ENCODE measurements at places on chromosomes 5 and 9.

DNA sequence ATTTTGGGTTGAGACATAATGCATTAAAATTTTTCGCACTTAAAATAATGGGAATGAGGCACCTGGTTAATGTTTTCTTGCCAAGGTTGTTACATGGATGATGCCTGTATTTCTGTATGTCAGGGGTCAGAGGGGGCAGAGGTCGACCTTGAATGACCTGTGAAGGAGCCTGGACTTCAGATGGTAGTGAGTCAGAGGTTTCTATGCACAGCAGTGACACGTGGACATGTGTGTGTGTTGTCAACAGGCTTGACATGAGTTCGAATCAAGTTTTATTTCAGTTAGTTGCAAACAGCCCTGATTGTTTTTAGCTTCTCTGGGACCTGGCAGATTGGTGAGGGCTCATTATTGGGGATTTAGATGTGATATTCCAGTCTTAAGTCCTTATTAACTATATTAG is 3.6 kb downstream of the IL5 start:
- DNase-seq = no peak

- no peak for DNase-seq
Observed at GRCh38 chr5:82807021-82807420, 270.2 kb downstream of the TMEM167A start.

- DNase-seq = no peak
Observed at GRCh38 chr5:79008362-79008761, 23.3 kb upstream of the ARSB start.

DNA sequence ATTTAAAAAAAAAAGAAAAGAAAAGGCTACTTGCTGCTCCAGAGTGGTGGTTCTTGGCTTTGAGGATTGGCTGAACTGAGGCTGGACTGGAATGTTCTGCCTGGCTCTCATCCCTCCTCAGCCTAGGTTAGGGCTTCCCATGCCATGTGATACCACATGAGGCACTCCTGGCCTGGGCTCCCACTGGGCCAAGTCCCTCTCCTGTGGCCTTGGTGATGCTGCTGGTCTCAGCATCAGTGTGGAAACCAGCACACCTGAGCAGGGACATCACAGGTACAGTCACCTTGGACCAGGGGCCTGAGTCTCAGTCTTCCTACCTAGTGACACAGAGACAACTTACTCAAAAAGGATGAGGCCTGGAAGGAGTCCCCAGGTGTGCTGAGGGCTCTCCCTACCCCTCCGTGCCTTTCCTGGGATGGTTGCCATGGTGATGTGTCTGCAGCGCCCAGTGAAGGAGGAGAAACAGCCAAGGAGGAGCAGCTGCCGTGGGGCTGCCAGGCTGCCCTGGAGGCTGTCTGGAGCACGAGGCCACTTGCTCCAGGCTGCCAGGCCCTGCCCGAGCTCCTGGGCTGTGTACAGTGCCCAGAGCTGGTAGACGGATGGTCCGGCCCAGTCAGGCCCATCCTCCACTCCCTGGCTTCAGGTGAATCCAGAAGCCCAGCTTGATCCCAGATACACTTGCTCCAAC is 71.0 kb downstream of the WNK2 start:
- no peak for DNase-seq

DNA sequence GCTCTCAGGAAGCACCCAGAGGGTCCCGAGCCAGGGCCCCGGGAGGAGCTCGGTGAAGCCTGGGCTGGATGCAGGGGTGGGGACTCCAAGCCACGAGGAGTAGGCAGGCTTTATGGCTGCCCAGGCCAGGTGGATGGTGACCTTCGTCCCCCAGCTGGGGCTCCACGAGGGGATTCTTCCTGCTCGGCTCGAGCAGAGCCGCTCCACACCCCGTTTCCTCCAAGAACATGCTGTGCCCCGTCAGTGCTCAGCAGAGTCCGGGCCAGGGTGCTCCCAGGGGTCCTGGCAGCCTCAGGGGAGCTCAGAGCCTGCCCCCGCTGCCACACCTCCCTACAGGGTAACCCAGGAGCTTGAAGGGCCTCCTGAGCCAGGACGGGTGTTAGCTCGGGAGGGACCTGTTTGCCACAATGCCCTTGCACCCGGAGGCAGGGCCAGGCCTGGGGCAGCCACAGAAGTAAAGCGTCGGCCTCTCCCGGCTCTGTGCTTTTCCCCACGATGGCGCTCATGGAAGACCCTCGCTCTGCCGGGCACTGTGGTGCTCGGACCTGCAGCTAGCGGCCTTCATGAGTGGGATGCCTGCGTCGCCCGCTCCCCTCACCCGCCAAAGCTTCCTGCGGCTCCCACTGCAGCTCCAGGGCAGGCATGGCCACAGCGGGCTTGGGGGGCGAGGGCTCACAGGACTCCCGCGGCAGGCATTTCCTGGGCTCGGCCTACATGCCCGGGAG is 86.8 kb downstream of the KCNT1 start:
- DNase-seq = no peak

DNA sequence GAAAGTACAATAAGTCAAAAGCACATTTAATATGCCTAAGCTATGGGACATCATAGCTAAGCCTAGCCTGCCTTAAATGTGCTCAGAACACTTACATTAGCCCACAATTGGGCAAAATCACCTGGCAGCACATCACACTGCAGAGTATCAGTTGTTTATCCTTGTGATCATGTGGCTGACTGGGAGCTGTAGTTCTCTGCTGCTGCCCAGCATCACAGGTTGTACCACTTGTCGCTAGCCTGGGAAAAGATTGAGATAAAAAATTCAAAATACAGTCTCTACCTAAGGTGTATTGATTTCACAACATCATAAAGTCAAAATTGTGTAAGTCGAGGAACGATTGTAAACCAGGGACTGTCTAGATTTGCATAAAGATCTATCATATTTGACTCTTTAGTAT is 58.6 kb downstream of the CAMK4 start:
- DNase-seq = no peak

- DNase-seq = no peak
Observed at GRCh38 chr9:112861638-112862555, 28.8 kb downstream of the SLC46A2 start.

DNA sequence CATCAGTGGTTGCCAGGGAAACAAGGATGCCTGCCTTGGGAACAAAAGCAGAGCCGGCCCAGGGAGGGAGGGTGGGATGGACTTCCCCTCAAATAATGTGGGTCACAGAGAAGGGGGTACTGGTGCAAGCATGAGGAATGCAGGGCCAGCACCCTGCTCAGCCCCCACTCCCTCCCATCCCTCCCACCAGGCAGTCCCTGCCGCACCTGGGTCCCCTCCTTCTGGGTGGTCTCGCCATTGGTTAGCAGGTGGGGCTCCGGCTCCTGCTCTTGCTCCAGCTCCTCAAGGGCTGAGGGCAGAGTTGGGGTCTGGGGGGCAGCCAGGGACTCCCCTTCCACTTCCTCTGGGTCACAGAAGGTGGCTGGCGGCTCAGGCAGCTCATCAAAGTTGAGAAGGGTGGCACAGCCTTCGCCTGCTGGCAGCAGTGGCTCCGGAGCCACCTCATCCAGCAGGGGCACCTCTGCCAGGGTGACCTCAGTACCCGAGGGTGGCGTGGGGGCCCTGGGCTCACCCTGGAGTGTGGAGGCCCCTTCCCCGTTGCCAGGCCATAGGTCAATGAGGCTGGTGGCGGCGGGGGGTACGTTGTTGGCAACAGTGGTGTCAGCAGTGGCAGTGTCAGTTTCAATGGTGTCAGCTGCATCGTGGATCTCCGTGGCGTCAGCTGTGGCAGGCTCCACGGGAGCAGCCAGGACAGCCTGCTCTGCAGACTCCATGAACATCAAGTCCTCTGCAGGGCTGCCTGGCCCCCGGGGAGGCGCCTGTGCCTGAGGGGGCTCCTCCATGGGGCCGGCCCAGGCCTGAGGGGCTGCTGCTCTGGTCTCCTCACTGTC is 11.5 kb downstream of the PRR7 start:
- DNase-seq = no peak

- DNase-seq = no peak
Observed at GRCh38 chr9:122841501-122841900, 13.1 kb upstream of the PDCL start.

DNA sequence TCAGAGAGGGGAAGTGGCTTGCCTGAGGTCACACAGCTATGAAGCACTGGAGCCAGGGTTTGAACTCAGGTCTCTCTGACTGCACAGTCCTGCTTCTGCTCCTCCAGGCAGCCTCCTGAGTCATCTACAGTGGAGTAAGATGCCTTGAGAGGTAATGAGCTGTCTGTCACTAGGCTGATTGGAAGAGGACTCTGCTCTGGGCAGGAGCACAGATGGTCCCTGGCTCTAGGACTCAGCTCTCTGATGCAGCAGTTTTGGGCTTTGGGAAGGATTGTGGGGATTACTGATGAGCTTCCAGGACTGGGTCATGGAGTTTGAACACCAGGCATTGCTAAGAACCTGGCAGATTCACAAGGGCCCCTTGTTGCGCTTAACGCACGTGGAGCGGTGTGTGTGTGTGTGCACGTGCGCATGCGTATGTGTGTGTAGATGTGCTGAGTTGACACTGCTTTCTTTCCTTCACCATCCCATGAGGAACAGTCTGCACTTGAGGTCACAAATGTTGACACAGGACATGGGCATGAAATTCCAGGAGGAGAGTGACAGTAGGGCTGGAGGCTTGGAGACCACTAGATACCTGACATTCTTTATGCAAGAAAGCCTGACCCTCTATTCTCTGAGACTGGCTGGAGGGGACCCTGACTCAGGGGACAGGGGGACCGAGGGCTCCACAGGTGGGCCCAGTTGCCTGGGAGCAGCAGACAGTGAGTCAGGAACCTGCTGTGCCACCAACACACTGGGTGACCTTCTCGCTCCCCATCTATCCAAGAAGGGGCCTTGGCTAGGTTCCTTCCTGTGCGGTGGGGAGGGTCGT is 170.5 kb downstream of the RGS3 start:
- DNase-seq = no peak

GRCh38 chr9:129335464-129336129 is 157.5 kb upstream of the IER5L start:
- no peak for DNase-seq

GRCh38 chr9:87677776-87678587 is 47.9 kb upstream of the CTSL start:
- no peak for DNase-seq

DNA sequence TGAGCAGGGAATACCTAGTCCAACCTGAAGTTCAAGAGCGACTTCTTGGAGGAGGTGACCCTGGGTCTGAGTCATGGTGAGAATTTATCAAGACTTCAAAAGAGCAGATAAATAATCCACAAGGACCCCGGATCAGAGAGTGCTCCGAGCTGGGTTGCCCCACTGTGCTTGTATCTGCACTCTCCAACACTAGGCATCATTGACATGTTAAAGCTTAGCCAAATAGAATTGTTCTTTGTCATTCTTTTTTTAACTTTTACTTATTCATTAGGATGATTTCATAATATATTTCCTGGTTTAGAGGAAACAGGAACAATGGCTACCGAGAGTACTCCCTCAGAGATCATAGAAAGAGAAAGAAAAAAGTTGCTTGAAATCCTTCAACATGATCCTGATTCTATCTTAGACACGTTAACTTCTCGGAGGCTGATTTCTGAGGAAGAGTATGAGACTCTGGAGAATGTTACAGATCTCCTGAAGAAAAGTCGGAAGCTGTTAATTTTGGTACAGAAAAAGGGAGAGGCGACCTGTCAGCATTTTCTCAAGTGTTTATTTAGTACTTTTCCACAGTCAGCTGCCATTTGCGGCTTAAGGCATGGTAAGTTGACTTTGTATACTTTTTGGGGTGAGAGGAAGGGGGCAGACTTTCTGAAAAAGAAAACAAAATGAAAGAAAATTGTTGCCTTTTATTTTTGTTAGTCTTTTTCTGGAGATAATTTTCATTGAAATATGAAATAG is at the start of gene CARD6:
CARD6 (plus strand) TSS at position 300 of the 738 bp plus-strand sequence; CDS start at position 316, 16 bp downstream.
- DNase-seq = no peak

- DNase-seq = no peak
Observed at GRCh38 chr5:177966839-177967166, 29.2 kb downstream of the PROP1 start.

GRCh38 chr5:171528036-171528435 is 108.6 kb downstream of the FGF18 start:
- no peak for DNase-seq

GRCh38 chr5:56471707-56472106 is 238.6 kb upstream of the ANKRD55 start:
- no peak for DNase-seq

GRCh38 chr9:114264806-114265550 is 57.9 kb upstream of the ORM1 start:
- no peak for DNase-seq

DNA sequence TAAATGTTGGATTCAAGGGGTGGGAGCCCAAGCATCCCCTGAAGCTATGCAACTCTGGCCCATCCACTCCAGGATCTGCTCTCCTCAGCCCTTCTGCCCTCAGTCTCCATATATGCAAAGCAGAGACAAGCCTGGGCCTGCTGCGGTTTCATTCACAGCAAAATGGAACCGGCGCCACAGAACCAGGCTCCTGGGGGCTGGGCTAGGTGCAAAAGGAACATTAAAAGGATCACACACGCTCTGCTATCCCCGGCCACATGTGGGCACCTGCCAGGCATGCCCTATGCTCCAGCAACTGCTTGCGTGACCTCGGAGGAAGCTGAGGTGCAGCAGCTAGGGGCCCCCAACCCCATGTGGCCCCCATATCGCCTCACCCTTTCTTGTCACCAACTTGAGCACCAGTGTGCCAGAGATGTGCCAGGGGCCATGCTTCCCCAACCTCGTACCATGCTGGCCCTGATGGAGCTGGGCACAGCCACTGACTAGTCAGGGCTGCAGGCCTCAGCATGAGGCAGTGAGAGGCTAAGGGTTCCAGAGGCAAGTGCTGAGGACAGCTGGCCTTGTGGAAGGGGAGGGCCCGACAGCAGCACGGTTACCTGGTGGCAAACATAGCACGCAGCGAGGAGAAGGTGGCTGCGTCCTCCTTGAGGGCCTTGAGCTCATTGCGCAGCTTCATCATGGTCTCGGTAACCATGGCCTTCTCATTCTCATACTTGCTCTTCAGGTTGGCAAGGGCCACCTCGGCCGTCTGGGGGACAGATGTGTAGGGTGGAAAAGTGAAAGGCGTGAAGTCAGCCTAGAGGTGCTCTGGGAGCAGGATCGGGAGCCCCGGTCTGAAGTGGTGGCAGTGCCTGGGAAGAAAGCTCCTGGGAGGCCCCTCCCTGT is 47.2 kb downstream of the BICD2 start:
- no peak for DNase-seq

GRCh38 chr5:143217065-143217803 is 186.3 kb downstream of the NR3C1 start:
- DNase-seq = no peak

- no peak for DNase-seq
Observed at GRCh38 chr9:120949290-120949689, 22.7 kb upstream of the TRAF1 start.

GRCh38 chr9:134358026-134358661 is 31.9 kb downstream of the RXRA start:
- DNase-seq = no peak

- DNase-seq = no peak
Observed at GRCh38 chr9:37922363-37923117, 18.6 kb upstream of the SLC25A51 start.

- DNase-seq = no peak
Observed at GRCh38 chr5:173123416-173123815, 20.9 kb upstream of the BNIP1 start.

GRCh38 chr5:157354800-157355199 is 88.9 kb downstream of the CYFIP2 start:
- DNase-seq = no peak

DNA sequence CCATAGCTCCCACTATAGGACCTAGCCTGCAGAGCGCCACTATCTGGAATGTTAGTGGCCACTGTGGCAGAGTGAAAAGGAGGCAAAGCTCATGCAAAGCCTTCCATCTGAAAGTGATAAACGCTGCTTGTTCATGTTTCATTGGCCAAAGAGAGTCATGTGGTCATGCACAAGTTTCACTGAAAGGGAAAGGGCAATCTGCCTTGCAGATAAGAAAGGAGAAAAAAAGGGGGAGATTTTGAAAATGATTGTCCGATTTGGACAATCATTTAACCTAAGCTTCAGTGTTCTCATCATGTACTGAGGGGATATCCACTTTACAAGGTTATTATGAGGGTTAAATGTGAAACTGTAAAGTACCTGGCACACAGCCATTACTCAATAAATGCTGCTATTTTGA is 9.0 kb upstream of the MOB3B start:
- no peak for DNase-seq
